ENCODE measurements at places on chromosomes 4 and X.

GRCh38 chrX:19823031-19823430 is 64.4 kb downstream of the SH3KBP1 start:
- no peak for DNase-seq

DNA sequence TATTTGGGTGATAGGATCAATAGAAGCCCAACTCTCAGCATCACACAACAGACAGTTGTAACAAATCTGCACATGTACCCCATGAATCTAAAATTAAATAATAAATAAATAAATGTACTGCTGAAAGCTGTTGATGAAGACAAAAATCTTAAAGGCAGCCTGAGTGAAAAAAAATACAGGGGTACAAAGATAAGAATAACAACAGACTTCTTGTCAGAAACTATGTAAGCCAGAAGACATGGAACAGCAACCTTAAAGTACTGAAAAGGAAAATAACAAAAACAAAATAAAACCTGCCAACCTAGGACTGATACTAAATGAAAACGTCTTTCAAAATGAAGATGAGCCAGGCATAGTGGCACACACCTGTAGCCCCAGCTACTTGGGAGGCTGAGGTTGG is 25.0 kb upstream of the PDLIM5 start:
- DNase-seq, result no peak

DNA sequence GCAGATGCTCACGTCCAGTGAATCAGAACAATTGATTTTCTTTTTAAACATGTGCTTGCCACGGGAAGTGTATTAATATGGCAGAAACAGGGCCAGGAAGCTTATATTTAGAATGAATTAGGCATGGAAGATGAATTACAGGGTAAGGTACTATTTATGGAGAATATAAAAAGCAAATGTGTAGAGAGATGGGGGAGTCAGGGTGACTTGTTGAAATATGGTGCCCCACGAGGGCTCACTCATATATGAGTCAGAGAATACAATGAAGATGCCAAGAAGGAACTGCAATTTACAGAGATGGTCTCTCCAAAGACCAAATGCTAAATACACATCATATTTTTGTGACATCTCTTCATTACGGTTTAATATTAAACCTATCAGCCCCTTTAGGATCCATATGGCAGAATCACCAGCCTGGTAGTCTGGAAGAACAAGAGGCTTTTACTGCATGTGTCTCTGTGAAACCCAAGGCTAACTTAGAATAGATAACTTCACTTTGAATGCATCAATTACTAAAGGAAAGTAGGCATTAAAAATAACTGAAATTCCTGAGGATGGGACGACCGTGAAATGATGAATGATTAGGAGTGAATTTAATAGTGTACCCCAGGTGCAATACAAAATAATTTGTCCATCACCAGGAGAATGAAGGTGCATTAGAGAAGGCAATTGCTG is 385.3 kb downstream of the ARHGAP24 start:
- no peak for DNase-seq

GRCh38 chr4:39852636-39853035 is 125.1 kb downstream of the PDS5A start:
- DNase-seq, result no peak

DNA sequence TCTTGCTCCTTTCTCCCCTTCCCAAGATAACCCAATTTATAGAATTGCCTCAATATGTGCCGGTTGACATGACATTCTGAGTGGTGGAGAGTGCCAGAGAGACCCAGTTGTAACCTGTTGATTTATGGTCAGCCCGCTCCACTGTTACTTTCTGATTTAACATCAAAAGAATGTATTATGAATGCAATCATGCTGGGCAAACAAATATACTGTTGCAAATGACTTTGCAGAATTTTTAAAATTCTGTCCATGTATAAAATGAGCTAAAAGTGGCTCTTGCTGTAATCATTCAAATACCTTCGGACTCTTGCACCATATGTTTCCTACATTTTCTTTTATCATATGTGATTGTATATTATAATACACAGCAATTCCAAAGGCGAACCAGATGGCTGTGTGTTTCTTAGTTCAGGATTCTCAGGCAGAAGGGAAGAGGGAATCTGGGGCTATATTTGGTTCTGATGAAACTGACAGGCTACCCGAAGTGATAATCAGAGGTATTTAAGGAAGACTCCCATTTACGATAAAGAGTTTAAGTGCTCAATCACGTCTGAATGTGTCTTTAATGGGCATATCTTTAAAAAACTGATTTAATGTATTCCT is 131.7 kb downstream of the CLCN4 start:
- DNase-seq, result no peak

DNA sequence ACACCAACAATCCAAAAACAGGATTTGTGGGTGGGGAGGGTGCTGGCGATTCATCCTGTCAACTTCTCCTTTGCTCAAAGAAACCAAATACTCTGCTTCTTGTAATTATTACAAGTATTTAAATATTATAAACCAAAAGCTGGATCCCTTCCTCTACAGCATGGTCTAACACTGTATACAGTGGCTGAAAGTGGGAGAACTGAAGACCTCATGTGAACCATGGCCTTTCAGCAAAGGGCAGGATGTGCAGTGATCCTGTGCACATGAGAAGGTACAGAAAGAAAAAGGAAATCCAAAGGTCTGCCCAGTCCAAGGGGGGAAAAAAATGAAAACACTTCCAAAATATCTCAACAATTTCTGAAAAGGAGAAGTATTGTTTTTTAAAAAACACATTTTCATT is 5.3 kb upstream of the CXorf38 start:
- no peak for DNase-seq

GRCh38 chr4:148814030-148814429 is 371.8 kb upstream of the NR3C2 start:
- no peak for DNase-seq

GRCh38 chr4:70914631-70915030 is 12.5 kb downstream of the MOB1B start:
- DNase-seq, result no peak

DNA sequence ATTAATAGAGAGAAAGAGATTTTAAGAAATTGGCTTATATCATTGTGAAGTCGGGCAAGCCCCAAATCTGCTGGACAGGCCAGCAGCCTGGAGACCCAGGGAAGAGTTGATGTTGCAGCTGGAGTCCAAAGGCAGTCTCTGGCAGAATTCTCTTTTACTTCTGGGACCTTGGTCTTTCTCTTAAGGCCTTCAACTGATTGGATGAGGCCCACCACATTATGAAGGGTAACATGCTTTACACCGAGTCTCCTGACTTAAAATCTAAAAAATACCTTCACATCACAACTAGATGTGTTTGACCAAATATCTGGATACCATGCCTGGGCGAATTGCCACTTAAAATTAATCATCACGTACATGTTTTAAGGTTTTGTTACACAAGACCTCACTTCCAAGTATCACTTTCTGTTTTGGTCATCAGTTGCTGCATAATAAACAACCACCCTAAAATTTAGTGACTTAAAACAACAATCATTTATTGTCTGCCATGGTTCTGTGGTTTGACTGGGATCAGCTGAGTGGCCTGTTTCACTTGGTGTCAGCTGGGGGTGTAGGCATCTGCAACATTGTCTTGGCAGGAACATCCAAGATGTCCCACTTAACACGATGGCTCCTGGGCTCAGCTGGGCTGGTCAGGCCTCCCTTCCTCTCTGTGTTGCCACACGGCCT is 3.4 kb downstream of the CD38 start:
- DNase-seq, result no peak

GRCh38 chr4:113919611-113920010 is 59.8 kb downstream of the ARSJ start:
- DNase-seq, result no peak

GRCh38 chr4:79982601-79983322 is 90.3 kb downstream of the ANTXR2 start:
- DNase-seq, result no peak

DNA sequence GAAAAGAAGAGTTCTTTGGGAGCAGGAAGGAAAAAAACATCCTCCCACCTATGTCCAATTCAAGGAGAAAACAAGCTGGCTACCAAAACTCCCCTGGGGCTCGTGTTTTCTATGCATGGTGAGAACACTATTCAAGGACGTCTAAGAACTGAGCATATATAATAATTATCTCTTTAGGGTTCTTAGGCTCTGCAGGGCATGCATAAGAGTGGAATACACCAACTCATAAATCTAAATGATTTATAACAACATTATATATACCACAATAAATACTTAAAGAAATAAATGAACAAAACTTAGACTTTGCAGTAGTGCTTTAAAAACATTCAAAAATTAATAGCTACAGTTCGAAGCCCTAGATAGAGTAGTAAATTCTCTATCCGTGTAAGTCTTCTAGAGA is 19.5 kb upstream of the TMEM154 start:
- no peak for DNase-seq

DNA sequence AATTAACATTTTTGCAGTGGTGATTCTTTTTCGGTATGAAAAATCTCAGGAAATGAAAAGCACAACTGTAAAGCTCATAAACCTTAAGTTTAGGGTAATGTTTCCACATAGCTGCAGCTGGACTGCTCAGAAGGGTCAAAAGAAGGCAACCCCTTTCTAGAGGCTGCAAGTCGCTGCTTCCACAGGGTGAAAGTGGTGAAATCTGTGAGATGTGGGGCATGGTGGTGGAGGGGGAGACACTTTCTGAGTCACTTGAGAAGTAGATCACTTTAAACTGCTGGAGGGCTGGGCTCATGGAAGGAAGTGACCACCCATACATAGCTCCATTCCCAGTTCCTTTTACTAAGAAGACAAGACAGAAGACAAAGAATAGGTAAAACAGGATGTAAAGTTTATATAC is 8.7 kb downstream of the SFRP2 start:
- DNase-seq, result no peak

DNA sequence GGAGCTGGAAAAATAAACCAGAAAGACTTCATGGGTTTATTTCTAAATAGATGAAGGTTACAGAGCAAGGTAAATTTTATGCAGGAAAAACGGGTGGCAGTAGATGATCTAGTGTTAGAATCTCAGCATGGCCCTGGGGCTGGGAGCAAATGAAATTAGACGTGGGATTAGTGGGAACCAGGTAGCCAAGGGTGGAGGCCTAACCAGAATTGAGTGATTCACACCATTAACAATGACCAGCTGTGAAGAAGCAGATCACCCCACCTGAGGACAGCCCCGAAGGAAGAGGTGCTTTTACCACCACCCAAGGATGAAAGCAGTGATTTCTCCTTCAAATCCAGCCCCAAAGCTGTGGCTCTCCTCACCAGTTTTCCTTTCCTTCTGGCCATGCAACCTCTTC is 20.8 kb upstream of the ACSL1 start:
- no peak for DNase-seq

DNA sequence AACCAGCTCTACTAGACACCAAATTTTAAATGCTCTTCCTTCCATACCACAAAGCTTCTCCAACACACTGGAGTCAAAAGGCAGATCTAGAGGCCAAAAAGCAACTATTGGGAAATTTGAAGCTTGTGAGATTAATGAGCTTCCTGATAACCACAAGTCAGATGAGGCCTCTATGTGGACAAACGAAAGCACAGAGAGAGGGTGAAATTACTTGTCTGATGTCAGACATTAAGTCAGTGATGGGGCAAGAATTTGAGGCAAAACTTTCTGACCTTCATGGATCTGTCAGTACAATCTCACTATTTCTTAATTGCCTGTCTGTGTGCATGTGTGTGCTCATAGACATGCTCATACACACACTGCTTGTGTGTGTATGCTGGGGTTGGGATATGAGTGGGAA is 103.6 kb downstream of the GUCY2F start:
- no peak for DNase-seq

DNA sequence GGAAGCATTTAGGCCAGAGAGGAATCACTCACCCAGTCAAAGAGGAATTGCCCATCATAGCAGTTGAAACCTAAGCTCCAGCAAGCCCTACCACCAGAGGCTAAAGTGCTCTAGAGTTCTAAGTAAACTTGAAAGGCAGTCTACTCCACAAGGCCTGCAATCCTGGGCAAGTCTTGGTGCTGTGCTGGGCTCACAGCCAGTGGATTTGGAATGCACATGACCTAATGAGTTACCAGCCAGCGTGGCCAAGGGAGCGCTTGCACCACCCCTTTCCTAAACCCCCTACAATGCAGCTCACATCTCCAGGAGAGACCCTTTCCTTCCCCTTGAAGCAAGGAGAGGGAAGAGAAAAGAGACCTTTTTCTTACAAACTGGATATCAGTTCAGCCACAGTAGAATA is 445.7 kb downstream of the GASK1B start:
- DNase-seq, result no peak

GRCh38 chr4:154602404-154603020 is 9.9 kb downstream of the FGG start:
- no peak for DNase-seq

- DNase-seq, result no peak
Observed at GRCh38 chrX:13837290-13837745, 20.4 kb upstream of the GPM6B start.
